ENCODE measurements at places on chromosomes 6 and 20.

GRCh38 chr6:120938164-120938875 is 396.0 kb downstream of the TBC1D32 start:
- DNase-seq: no peak

DNA sequence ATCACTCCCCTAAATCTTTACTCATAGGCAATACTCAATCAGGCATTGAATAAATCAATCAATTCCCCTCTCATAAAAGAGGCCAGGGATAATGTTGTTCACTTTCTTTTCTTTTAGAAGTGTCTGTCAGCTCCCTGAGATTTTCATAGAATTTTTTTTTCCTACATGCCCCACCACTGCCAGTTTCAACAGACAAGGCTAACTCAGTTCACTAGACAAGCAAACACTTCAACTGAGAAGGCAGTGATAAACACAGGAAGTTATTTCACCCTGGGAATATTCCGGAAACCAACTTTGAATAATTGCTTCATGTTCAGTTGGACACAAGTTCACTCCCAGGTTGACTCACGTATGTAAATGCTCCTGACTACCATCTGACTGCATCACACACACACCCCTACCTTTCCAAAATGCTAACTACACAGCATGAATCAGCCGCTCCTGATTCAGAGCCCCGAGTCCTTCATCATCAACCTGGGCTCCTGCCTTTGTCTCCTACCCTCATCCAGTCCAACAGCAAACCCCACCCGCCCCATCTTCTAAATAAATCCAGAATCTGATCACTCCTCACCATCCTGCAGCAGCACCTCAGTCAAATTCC is 143.9 kb downstream of the BCAS1 start:
- DNase-seq: no peak

DNA sequence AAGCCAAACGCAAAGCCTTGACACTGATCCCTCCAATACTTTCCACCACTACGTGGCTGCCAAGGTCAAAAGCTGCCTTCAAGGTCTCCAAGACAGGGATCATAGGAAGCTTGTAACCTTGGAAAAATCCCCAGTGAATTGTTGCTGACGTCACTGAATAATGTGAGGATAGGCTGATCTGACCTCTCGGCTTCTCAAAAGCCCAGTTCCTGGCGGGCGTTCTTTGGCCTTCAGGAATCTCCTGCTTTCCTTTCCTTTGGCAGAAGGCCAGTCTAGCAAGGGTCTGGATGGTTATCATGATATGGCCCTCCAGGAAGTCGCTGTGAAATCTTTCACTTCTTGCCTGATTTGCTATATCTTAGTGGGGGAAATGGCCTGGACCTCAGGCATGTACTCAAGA is 61.4 kb upstream of the TNFAIP3 start:
- no peak for DNase-seq

- DNase-seq: no peak
These were observed 181.4 kb upstream of the UST start for GRCh38 chr6:148565321-148565926.

DNA sequence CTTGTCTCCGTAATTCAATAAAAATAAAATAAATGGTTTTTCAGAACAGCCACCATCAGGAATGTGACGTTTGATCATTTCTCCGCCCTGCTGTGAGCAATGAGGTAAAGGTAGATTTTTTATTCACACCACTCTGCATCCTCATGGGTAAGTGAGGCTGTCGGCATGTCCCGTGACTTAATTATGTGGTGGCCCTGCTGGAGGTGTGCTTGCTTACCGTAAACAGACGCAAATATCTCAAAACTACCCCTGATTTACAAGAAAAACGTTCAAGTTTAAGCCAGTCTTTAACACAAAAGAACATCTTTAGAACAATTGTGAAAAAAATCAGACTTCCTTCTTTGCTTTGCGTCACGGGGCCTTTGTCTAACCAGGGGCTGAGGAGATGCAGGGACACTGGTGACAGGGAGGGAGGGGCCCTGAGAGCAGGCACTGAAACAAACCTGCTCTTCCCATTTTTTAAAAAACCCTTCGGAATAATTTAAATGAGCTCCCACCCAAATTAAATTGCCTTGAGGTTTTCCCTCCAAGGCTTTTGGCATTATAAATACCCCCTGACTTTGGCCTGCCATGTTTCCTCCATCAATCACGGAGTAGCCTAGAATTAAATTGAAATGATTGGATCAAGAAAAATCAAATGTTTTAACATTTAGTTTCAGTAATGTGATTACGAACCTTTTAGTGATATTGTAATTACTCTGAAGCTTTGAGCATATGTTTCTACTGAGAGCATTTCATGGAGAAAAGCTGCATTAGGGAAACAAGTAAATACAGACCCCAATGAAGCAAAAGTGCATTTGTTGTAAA is 13.4 kb downstream of the PRKN start:
- no peak for DNase-seq

- no peak for DNase-seq
These were observed 222.2 kb upstream of the FLRT3 start for GRCh38 chr20:14559612-14560011.

DNA sequence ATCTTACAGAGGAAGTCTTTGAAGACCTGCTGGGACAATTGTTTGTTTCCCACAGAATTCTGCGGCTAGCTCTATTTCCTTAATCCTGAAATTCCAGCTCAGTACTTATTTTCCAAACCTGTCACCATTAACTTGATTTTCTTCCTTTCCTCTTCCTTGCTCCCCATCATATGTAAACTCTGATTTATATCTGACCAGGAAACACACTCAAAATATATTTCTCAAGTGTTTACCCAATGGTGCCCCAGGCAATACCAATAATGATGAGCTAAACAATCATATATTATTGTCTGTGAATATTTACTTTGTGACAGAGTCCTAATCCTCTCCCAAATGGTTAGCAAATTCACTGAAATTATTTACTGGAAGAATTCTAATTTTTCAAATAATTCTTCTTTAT is 597.3 kb downstream of the PKHD1 start:
- DNase-seq: no peak

GRCh38 chr6:8085053-8085511 is 17.3 kb downstream of the EEF1E1 start:
- no peak for DNase-seq

GRCh38 chr6:87756858-87757257 is 54.8 kb upstream of the AKIRIN2 start:
- no peak for DNase-seq

DNA sequence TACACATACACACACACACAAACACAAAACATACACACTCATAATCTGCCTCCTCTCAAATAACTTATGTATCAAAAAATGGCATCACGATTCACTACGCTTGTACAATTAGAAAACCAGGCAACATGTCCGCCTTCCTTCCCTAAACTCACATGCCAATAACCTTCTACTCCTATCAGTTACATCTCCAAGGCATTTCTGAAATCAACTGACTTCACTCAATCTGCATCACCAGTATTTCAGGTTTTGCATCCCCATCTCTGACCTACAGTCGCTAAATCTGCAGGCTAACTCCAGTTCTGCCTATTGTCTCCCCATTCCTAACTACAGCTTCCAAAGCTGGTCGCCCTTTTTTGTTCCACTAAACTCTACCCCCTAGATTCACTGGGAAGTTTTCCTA is 217.5 kb downstream of the PTPRK start:
- DNase-seq: no peak

- DNase-seq: no peak
These were observed 73.1 kb downstream of the HIVEP2 start for GRCh38 chr6:142871910-142872331.

- DNase-seq: no peak
These were observed 559.3 kb downstream of the C6orf118 start for GRCh38 chr6:164750128-164750527.

DNA sequence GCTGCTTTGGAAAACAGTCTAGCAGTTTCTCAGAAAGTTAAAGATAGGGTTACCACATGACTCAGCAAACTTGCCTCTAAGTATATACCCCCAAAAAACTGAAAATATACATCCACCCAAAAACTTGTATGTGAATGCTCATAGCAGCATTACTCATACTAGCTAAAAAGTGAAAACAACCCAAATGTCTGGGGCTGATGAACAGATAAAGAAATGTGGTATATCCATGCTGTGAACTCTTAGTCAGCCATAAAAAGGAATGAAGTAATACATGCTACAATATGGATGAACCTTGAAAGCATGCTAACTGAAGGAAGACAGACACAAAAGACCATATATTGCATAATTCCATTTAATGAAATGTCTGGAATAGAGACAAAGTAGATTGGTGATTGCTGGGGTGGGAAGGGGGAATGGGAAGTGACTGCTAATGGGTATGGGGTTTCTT is 79.9 kb upstream of the GLP1R start:
- no peak for DNase-seq

GRCh38 chr6:154478021-154478700 is 32.3 kb downstream of the CNKSR3 start:
- no peak for DNase-seq

- no peak for DNase-seq
These were observed 75.4 kb downstream of the MTHFD1L start for GRCh38 chr6:150940941-150941340.

GRCh38 chr6:37426945-37427510 is 6.0 kb upstream of the CMTR1 start:
- no peak for DNase-seq

- no peak for DNase-seq
These were observed 123.6 kb upstream of the PTPN1 start for GRCh38 chr20:50386641-50386960.

DNA sequence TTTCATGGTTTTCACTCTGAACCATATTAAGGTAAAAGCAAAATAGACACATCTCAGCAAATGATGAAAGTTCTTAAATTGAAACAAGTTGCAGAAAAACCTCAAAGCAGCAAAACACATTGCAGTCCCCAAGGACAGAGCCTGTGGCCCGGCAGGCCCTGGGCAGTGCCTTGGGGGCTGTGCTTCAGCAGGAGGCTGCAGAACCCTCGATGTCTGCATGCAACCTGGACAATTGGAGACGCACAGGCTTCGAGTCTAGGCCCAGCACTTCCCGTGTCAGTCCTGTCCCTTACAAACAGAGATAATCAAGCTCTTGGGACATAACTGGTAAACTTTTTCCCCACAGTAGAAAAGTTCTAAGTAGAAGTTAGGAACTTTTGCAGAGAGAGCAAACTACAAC is 9.2 kb downstream of the PYGB start:
- DNase-seq: no peak

DNA sequence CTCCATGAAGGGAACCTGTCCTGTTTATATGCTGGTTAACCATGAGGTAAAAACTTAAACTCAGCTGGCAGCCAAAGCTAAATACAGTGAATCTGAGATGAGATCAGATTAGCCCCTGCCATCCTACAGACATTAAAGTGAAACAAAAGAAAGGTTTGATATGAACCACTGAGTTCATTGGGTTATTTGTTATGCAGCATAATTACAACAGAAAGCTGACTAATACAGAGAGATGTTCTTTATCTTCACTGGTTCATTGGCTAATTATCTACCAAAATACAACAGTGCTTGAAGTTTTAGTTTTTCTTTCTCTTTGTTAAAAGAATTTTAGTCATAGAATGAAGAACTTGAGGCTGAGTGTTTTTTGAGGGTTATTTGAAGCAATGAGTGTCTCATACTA is 307.6 kb upstream of the FERMT1 start:
- DNase-seq: no peak

GRCh38 chr20:3235666-3236324 is 3.2 kb downstream of the SLC4A11 start:
- no peak for DNase-seq

DNA sequence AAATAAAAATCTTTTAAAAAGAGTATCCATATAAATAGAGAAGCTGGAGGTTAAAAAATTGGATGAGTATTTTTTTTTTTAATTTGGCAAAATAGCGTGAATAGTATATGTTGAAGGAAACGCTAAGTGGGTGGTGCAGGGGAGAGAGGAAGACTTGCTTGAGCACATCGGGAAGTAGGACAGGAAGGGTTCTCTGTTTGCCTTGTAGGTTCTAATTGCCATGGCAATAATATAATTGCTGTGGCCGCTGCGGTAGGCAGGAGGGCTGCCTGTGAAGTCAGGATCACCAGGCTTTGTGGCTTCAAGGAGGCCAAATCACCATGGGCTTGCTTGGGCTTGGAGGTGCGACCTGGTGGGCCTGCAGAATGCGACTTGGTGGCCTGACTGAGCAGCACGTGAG is 35.1 kb downstream of the IGF2R start:
- no peak for DNase-seq

GRCh38 chr6:149941583-149942460 is at the start of gene ULBP2:
Gene ULBP2 (plus strand): TSS chr6:149942014. CDS start chr6:149942073, 59 bp downstream.
- peak; percentile 92 for DNase-seq

- DNase-seq: peak; percentile 68
These were observed at the start of gene GPR63 for GRCh38 chr6:96837081-96837971. Gene GPR63 (minus strand): TSS chr6:96837477. CDS start chr6:96799731, 37,746 bp downstream.

GRCh38 chr6:152330961-152331360 is 306.2 kb downstream of the SYNE1 start:
- DNase-seq: no peak

- DNase-seq: no peak
These were observed 451.0 kb upstream of the SULF2 start for GRCh38 chr20:48236000-48236970.

DNA sequence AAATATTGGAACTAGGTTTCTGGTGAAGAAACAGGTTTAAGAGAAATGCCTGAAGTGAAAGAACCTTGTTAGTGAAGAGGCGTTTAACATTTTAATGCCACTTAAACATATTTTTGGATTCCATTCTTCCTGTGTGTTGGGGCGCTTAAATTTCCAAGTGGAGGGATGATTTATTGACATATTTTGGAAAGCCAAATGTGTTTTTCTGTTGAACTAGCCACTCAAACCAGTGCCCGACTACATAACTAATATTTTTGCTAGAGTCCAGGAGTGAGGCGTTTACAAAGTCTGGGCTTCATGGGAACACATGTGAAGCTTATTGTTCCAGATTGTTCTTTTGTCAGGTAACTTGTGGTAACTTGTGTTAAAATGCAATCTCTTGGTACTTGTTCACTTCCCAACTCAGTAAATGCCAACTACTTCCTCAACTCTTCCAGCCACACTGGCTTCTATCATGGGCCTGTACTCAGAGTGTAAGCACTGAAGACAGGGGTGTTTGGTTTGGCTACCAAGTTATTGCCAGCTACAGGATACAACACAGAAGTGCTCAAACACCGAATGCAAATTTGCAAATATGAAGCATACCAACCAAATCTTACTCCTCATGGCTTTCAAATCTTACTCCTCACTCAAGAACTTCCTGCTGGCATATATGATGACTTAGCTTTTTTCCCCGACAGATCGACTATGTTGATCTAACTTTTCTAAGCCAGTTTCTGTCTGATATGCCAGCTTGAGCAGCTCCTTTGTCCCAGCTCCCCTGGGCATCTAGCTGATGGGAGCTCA is 2.0 kb upstream of the ZNFX1 start:
- no peak for DNase-seq

DNA sequence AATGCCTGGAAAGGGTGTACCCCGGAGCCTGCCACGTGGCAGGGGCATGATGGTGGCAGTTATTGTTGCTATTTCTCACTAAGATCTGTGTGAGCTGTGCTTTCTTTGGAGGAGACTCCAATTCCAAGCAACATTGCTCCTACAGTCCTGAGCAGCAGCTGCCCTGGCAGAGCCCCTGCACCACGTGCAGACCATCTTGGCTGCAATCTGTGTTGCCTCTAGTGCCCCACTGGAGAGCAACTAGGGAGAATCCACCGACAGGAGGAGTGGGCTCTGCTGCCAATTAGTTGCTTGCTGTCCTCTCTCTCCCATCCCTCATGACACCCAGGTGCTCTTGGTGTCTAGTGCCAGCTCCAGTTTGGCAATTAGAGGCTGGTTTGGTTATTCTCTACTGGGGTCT is 116.0 kb downstream of the PXDC1 start:
- no peak for DNase-seq

All from D721Med (cell line).